ENCODE measurements at places on chromosomes 5 and 9. TPM values are rescaled to one million over a fixed set of nuclear protein-coding genes. Genes with fewer than 3 reads are reported as not detected.

Gene FOXD4
- 1.2 TPM for total RNA-seq

Gene GABRA1
- total RNA-seq: 0.11 TPM

Gene MARCHF6
- total RNA-seq: 111 TPM

Gene ANKRD31
- total RNA-seq: 0.87 TPM

Gene RNF180
- 1.9 TPM for total RNA-seq
